AML-193 (cell line): ENCODE measurements at places on chromosomes 5 and 9.

- no peak for DNase-seq
Measured at GRCh38 chr5:41797662-41798061, 72.6 kb downstream of the OXCT1 start.

- no peak for DNase-seq
Measured at GRCh38 chr5:179895861-179896260, 11.8 kb downstream of the TBC1D9B start.

- DNase-seq = no peak
Measured at GRCh38 chr9:125600194-125600593, 106.8 kb downstream of the MAPKAP1 start.

GRCh38 chr9:6833518-6834192 lies 75.9 kb downstream of the KDM4C start:
- DNase-seq = no peak

DNA sequence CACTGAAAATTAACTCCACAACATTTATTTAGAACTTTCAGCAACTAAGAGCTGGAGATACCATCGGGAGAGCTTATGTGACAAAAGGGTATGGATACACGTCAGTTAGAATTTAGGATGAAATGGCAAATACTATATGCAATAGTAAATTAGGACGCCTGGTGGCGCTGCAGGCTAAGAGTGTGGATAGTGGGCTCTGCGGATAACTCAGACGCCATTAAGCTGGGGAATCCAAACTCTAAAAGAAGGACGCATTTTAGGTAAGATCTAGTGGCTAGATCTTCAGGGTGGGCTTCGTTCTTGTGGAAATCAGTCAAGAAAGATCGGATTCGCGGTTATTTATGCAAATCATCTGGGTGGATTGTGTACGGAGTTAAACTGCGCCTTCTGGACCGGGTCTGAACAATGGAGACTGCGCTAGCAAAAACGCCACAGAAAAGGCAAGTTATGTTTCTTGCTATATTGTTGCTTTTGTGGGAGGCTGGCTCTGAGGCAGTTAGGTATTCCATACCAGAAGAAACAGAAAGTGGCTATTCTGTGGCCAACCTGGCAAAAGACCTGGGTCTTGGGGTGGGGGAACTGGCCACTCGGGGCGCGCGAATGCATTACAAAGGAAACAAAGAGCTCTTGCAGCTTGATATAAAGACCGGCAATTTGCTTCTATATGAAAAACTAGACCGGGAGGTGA lies at the start of gene PCDHB5:
Gene PCDHB5 (plus strand): TSS at position 177 of the 688 bp plus-strand sequence. CDS start 229 bp downstream, at position 406.
- no peak for DNase-seq

DNA sequence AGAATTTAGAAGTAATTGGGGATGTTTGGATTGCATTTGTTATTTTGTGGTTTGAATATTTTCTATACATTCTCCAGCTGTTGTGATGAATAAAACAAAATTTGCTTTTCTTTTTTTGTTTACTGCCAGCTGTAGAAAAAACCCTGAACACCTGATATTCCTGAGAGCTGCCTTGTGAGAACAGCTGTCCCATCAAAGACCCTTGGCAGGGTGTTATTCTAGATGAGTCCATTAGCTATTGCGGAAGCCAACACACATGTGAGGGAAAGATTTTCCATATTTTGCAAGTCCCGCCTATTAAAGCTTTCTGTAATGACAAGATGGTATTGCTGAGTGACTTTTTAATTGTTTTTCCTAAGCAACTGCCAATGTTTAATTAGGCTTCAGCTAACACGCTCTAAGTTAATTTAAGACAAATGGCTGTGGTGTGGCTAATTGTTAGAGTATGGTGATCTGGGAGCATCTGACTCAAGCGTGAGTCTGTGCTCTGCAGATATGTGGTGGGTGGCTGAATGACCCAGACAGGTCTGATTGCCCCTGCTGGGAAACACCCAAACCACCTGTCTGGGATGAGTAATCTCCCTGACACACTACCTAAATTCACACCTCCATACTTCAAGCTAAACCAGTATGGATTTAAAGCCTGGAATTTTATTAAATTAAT lies 86.5 kb upstream of the PRLR start:
- DNase-seq = no peak

GRCh38 chr5:169632946-169633345 lies 4.1 kb upstream of the DOCK2 start:
- no peak for DNase-seq

DNA sequence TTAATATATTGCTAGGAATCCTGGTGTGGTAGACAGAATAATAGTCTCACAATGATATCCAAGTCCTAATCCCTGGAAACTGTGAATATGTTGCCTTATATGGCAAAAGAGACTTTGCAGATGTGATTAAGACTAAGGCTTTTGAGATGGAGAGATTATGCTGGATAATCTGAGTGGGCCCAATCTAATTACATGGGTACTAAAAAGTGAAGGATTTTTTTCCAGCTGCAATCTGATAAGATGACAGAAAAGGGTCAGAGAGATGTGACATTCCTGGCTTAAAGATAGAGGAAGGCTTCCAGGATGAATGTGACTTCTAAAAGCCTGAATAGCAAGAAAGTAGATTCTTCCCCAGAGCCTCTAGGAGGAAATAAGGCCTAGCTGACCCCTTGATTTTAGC lies 80.7 kb upstream of the MPDZ start:
- no peak for DNase-seq

GRCh38 chr9:35179347-35180280 lies 17.8 kb downstream of the UNC13B start:
- DNase-seq = no peak

GRCh38 chr9:72904267-72905093 lies 48.4 kb downstream of the ALDH1A1 start:
- DNase-seq = no peak

DNA sequence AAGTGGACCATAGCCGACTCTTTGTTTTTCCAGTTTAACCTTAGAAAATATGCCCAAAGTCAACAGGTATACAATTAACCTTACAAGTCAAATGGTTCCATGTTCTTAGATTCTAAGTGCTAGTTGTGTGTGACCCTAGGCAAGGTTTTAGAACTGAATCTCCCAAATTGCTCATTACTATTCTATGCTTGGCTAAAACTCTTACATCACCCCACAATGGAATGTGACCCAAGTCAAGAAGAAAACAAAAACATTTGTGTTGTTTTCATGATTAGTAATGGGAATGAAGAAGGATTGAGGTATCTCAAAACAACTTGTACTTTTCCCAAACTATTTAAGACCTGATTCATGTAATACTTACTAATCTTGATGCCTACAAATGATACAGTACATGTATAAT lies 159.2 kb downstream of the ARRDC3 start:
- no peak for DNase-seq

- DNase-seq = no peak
Measured at GRCh38 chr5:52808316-52808901, 20.7 kb downstream of the ITGA1 start.

- DNase-seq = no peak
Measured at GRCh38 chr5:165370794-165371193, 1865.4 kb downstream of the MAT2B start.

GRCh38 chr9:61667559-61668121 lies 477.8 kb downstream of the SPATA31A7 start:
- DNase-seq = no peak

- DNase-seq = no peak
Measured at GRCh38 chr9:108864446-108864845, 2.4 kb downstream of the ACTL7A start.

DNA sequence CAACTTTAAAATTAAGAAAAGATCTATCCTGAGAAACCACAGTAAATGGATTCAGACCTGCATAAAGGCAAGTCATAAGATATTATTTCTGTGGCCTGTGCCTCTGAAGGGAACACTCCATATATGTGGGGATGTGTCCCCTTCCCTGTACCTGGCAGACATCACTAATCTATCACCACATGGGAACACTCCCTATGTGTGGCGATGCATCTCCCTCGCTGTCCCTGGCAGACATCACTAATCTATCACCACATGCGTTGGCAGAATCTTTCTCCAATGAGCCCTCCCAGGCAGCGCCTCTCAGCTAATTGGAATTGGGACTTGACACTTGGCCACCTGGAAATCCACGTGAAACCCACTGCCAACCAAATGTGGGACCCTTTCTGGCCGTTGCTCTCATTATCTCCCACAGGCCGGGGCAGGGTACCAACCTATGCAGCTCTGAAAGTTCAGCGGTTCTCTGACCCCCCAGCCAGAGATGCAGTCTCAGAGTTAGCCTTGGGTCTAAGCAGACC lies 25.2 kb upstream of the ASS1 start:
- DNase-seq = no peak

- no peak for DNase-seq
Measured at GRCh38 chr9:27429436-27429835, 94.7 kb upstream of the IFNK start.

- no peak for DNase-seq
Measured at GRCh38 chr5:16544607-16545374, 72.0 kb downstream of the RETREG1 start.

DNA sequence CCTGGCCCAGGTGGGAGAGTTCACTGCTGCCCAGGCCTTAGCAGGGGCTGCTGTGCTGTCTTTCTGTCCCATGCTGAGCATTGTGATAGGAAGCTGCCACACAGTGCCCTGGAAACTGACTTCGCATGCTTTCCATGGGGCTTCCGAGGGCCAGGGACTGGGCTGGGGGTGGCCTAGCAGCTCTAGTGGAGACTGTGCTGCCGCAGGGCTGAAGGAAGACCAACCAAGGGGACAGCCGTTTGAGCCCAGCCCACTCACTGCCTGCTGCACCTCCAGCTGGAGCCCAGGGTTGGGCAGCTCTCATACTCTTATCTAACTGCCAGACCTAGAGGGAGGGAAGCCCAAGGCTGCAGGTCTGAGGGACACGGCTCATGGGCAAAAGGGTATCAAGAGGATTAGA lies 79.2 kb downstream of the RGS3 start:
- no peak for DNase-seq

DNA sequence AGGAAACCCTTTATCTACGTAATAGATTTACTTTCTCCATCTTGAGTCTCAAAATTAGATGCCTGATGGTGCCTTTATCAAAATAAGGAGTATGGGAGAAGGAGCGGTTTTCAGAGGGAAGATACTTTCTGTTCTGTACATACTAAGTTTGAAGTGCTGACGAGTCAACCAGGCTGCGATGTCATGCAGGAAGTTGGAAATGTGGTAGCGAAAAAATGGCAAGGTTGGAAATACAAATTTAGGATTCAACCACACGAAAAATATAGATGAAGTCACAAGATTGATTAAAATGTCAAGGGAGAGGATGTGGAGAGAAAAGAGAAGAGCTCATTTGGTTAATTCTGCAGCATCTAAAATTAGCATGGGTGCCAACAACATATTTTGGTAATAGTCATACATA lies 129.5 kb downstream of the FOXD1 start:
- DNase-seq = no peak

GRCh38 chr5:132751971-132752580 lies 4.8 kb downstream of the CCNI2 start:
- DNase-seq = no peak

DNA sequence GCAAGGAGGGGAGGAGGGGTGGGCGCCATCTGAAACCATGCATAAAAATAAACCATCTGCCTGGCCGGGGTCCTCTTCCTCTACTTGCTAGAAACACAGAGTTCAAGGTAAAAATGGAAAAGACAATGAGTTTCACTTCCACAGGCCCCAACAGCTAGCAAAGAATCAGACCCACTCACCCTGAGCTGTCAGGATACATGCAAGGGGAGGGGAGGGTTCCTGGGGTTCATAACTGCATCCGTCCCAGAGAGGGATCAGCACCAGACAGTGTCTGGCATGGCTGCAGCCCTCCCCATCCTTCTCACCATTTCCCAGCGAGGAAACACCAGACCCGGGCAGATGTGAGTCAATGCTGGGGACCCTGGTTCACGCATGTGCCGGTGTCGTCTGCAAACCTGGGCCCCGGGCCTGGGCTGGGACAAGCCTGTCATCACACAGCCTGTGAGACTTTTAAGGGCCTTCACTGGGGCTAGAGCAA lies 55.4 kb downstream of the SEMA4D start:
- DNase-seq = no peak

- DNase-seq = no peak
Measured at GRCh38 chr9:14424983-14425382, 111.0 kb upstream of the NFIB start.

- DNase-seq = no peak
Measured at GRCh38 chr9:121201045-121201737, 478 bp downstream of the RAB14 start.

DNA sequence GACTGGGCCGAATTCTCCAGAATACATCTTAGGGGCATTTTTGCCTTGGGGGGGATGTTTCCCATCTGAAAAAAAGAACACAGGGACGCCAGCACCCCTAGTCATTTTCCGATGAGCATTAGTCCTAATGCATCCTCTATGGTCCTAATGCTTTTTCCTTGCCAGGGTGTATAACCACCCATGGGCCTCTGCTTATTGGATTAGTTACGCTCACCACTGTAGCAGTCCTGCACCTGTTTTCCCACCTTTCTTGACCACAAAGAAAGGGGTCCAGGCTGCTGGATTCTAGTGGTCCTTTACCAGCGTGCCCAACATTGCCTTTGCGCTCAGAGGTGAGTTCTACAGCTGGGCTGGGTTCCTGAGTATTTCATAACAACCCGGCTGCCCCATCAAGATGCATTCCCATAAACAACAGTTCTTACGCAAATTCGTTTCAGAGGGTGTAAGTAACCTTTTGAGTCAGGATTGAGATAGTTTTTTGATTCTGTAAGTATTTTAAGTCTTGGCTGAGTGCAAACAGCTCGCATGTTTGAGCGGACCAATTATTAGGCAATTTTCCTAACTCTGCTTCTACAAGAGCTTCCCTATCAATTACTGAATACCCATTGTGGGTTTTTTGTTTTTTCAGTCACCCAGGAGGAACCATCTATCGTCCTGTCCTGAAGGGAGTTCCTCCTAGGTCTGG lies 135.1 kb downstream of the DROSHA start:
- DNase-seq = no peak

GRCh38 chr9:36976371-36977030 lies 57.6 kb downstream of the PAX5 start:
- DNase-seq = no peak

DNA sequence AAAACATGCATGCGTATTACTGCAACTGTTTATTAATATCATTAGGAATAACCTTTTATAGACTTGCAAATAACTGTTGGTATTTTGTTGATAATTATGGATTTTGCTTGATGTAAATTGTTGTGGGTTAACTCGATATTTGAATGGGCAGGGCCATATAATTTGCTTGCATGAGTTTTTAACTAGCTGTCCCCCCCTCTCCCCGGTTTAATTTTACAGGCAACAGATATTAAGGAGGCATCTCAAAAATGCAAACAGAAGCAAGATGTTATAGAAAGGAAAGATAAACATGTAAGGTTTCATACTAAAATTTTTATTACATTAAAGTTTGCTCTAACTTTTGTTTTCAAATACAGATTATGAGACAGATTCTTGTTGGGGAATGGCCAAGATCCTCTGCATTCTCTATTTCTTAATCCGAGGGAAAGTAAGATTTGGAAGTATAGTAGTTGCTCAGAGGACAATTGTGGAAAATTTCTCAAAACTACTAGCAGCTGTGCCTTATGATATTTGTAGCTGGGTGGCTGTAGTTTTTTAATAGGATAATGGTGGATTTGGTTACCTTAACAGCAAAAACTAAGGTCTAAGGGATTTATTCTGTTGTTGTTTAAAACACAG lies 27.3 kb downstream of the SMC5 start:
- no peak for DNase-seq
